Esophagus squamous epithelium (tissue), 5 donors: ENCODE measurements at places on chromosomes 7 and 10.

DNA sequence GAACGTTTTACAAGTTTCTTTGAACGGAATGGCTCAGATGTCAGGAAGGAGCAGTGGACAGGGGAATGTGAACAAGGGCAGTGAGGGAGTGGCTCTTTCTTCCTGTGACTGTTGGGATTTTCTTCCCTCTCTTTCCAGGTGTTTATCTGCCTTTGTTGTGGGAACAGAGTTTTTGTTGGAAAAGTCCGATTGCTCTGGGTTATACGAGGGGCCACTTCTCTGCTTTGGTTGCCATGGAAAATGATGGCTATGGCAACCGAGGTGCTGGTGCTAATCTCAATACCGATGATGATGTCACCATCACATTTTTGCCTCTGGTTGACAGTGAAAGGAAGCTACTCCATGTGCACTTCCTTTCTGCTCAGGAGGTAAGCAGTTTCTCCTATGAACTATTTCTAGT is 41.4 kb downstream of the ZRANB1 start:
- no peak for DNase-seq

- DNase-seq: no peak
Observed at GRCh38 chr7:42479816-42480633, 243.0 kb upstream of the GLI3 start.

DNA sequence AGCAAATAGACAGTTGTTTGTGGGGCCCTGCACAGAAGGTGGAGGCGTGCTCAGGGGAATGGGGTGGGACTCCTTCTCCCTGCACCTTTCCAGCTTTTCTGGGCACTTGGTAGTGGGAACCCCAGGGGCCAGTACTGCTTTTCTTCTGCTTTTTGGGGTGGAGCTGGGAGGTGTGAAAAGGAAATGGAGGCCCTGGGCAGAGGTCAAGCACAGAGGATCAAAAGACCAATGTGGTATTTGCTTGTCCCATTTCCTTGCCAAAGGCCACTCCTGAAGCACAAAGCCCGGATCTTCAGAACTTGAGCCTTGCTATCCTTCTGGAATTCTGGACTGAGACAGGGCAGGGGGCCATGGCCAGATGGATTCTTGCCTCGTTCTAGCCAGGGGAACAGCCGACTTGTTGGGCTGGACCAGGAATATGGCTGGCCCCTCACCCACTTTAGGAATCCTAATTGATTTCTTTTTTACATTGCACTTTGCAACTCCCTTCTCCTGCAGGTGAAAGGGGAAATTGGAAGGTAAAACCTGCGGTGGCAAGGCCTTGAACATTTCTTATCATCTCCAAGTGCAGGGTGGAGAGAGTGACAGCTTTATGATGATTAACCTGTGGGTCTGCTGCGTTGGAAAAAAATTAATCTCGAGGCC is 26.5 kb downstream of the ADRA2A start:
- no peak for DNase-seq

DNA sequence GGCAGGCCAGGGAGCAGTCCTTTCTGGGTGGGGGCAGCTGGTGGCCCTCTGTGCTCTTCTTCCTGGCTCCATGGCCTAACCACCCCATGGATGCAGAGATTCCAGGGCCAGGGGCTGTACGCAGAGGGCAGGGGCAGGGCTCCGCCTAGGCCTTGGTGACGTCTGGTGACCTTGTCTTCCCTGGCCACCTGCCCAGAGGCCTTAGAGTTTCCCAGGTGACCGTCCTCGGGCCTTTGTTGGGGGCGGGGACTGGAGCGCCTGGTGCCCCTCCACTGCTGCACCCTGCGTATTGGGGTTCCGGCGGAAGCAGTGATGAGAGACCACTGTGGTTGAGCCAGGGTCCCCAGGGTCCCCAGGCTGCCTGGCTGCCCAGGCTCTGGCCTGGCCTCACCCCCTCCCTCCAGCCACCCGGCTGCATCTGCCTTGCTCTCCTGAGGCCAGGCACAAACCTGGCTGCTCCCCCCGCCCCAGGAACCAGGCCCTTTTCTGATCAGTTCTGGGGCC is 10.3 kb downstream of the PWWP2B start:
- no peak for DNase-seq

GRCh38 chr10:49164559-49165188 is 23.5 kb downstream of the TMEM273 start:
- no peak for DNase-seq
